D341Med (cell line): ENCODE measurements at places on chromosomes 5 and 9.

GRCh38 chr5:102866237-102866600 lies 111.1 kb downstream of the PAM start:
- DNase-seq = no peak

DNA sequence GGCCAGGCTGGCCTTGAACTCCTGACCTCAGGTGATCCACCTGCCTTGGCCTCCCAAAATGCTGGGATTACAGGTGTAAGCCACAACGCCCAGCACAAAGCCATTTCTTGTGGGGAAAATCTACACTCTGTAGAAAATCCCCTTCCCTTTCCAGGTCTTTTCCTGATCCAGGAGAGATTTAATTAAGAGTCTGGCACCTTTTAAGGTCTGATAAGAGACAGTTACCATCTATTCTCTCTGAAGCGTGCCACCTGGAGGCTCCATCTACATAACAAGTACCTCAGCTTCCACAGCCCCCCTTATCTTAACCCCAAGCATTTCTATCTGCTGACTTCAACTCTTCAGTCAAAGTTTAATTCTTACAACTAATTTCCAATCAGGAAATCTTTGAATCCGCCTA lies 71.4 kb upstream of the CDK20 start:
- DNase-seq = no peak

DNA sequence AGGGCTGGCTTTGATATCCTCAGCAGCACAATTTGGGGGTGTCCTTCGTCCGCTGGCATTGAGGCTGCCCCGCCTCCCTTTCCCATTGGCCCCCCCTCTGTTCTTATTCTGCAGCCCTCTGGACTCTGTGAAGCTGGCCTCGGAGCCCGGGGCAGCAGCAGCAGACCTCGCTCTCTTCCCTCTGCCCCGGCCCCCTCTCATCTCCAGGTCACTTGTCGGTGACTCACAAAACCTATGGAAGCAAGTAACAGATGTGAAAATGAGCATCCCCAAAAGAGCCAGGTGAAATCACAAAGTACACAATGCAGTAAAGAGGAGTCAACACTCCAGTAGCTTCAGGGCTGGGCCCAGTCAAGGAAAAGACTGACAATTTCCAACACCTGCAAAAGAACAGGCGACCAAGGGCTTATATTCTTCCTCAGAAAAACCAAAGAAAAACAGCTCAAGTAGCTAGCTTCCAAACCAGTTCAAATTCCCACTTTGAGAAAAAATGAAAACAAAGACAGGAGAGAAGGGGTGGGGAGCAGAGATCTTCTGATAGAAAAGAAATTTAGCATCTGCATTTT lies 97.5 kb downstream of the ZNF608 start:
- DNase-seq = no peak

GRCh38 chr9:39588500-39589137 lies 233.2 kb downstream of the SPATA31A1 start:
- peak; percentile 8 for DNase-seq

DNA sequence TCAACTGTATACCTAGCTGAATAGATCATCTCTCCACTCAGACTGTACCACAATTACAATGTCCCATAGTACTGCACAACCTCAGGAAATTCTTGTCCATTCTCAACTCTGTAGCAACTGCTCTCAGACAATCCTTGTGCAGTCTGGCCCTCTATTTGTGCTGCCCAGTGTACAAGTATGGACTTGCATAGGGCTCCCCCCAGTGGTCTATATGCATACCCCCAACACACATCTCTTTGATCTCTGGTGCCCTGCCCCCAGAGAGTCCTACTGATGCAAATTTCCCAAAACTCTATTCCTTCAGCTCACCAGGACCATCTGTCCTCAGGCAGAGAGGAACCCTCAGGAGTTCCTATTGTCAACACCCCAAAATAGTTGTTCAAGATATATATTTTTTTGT lies 205.3 kb downstream of the SLCO4C1 start:
- DNase-seq = peak; percentile 66

GRCh38 chr5:132283423-132284043 lies 10.7 kb upstream of the SLC22A4 start:
- no peak for DNase-seq

- no peak for DNase-seq
Measured at GRCh38 chr5:82730913-82731312, 346.3 kb downstream of the TMEM167A start.

GRCh38 chr9:117412841-117413240 lies 2.0 kb downstream of the ASTN2 start:
- DNase-seq = peak; percentile 37

- DNase-seq = no peak
Measured at GRCh38 chr9:109087795-109088194, 32.0 kb downstream of the TMEM245 start.

DNA sequence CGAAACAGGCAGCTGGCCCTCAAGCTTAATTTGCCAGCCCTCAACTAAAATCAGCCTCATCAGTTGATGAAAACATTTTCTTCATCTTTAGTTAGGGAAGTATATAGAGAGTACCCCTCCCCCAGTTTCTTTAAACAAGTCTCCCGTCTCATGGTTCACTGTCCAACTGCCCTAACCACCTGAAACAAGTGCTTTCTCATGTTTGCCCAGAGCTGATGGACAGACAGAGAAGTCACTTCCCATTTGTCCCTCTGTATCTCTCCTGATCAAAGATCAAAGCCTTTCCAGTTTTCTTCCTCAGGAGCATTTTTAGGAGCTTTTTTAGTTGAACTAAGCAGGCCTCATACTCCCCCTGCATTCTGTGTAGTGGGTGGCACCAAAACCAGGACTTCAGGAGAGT lies 21.7 kb downstream of the FUBP3 start:
- DNase-seq = no peak

DNA sequence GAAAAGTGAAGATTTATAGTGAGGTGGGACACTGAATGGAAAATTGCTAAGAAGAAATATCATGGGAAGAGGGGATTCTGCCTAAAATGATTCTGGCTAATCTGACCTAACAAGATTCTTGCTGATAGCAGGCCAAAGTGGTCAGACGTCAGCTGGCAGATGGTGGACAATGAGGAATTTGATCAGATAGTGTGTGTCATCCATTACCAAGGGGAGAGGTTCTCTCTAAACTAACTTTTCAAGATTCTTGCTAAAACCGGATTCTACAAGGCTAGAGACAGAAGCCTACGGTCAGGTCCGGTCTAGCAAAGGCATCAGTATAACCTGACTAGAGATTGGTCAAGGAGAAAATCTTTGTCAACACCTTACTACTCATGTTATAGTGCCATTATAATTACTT lies 306.0 kb downstream of the ZNF608 start:
- DNase-seq = no peak

- no peak for DNase-seq
Measured at GRCh38 chr9:38038307-38039089, 30.5 kb downstream of the SHB start.

DNA sequence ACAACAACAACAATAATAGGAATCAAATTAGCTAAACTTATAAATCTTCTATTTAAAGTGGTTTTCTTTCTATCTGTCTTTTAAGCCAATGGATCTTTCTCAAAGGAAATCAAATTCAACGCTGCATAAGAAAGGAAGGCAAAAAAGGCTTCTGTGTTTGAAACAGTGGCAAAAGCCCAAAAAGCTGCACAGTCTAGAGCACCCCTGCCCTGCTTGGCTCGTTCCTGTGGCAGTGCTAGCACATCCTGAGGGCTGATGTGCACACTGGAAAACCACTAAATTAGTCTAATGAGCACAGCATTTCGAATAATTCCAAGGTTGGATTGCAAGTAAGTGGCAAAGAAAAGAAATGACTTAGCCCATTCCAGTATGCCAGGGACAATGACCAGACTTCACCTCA lies 80.7 kb downstream of the AP3B1 start:
- DNase-seq = no peak

GRCh38 chr5:110832683-110833082 lies 93.9 kb downstream of the SLC25A46 start:
- DNase-seq = no peak

DNA sequence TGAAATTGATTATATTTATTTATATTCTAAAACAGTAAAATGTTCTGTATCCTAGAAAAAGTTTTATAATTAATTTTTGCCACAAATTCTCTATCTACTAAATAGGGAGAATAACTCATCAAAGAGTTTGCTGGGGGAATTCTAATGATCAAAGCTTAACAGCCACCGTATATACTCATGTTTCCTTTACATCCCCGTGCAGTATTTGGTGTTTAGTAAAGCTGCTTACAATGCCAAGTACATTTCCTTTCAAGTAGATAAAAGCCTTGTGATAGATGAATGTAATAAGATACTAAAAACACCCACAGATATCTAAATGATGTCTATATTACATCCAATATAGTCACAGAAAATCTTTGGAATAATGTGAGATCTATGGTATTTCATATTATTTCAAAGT lies 312.2 kb downstream of the HCN1 start:
- DNase-seq = no peak

DNA sequence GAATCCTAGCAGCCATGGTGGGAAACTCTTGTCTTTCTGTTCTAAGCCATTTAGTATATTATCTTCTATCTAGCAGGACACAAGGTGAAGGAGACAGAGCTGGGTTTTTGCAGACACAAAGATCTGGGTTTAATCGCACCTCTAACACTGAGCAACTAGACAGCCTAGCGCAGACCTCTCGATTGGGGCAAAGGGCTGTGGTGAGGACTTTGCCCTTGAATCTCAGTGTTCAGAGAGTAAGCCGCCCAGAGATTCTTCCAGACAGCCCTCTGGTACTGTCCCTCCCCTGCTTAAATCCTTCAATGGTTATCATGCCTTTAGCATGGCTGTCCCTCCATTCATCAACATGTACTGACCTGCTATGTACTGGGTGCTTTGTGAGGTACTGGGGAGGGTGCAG lies 128.1 kb downstream of the CRB2 start:
- no peak for DNase-seq

DNA sequence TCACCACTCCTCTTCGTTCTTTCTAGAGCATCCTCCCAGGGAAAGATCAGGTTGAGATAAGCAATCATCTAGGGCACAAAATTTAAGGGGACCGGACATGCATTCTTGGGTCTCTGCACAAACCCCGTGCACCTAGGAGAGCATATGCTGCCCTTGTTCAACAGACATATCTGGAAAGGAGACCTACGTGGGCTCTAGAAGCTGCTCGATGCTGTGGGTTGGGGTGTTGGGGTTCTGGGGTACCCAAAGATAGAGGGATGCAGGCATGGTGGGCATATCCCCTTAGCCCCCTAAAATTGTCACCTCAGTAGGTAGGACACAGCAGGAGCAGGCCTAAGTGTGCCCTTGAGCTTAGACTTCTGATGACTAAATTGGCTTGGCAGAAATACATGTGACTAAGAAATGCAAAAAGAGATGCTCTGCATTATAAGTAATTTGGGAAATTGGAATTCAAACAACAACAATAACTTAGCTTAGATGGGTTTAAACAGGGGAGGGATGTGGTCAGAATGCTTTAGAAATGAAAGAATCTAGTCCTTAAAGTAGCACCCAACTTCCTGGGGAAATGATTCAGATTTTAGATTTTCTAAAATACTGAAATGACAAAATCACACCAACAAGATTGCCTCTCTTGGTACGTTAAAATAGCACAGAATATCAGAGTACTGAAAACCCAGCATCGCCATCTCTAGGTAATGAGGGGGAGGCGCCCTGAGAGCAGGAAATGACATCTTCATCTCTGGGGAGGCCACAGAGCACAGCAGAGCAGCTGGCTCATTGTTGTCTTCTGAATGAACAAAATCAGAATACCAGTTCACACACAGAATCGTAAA lies 172.3 kb downstream of the GNA14 start:
- DNase-seq = no peak

GRCh38 chr5:33588654-33589372 lies 148.0 kb downstream of the TARS1 start:
- no peak for DNase-seq

DNA sequence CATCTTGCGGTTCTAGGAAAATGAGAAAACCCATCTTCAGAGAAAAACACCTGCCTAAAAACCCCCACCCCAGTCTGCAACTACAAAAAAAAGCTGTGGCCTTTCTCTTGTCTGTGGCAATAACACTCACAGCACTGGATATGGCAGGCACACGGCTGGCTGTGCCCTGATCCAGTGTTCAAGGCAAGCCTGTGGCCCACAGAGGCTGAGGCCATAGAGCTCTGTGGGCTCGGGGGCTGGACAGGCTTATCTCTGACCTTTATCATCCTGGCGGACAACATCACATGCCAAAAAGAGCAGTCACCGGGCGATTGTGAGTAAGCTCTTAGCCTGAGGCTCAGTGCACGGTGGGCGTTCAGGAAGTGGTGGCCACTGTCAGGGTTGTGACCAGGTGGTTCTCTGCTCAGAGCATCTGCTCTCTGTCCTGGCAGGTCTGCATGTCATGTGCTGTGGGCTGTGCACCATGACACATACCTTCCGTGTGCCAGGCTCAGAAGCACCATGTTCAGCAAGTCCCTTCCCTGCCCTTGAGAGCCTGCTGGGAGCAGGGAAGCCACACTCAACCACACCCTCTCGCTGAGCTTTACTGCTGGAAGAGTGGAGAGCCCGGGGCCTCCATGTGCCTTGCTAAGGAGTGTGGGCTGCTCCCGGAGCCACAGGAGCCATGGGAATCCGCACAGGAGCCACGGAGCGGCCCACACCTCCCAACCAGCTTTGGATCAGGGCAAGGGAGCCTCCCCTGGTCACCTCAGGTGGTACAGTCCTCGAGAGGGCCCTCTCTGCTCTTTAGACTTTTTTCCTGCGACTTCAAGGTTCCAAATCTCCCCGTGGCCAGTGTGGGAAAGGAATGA lies 34.6 kb upstream of the WDR38 start:
- DNase-seq = no peak

GRCh38 chr5:135880801-135881200 lies 14.8 kb downstream of the IL9 start:
- DNase-seq = no peak

DNA sequence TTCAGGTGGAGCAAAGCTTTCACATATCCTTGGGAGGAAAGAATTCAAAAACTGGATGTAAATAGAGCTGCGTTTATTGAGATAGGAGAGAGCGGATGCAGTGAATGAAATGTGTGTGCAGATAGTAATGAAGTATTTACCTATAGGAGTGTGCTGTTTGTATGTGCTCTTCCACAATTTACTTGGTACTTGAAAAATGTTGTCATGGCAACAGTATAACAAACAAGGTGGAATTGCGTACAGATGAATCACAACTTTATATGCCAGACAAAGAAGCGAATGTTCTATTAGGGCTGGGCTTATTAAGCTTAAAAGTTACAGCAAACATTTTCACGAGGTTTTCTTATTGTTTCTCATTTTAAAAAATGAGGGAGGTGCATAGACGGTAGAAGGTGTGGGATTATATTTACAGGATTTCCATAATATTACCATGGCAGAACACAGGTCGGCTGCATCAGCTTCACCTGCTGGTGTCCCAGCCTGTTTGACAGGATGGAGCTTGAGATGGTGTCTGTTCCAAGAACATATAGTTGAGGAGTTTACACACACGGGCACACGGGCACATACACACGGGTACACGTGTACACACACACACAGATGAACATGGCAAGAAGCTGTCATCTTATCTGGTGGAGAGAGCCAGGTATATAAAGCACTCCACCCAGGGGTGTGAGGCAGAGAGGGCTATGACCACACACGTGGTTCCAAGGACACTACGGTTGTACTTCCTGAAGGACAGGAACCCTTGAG lies 155.7 kb downstream of the RMI1 start:
- DNase-seq = no peak

- DNase-seq = no peak
Measured at GRCh38 chr9:137198051-137198901, 2.3 kb downstream of the TPRN start.
